ENCODE measurements at places on chromosomes 6 and 20. TPM values are rescaled to one million over a fixed set of nuclear protein-coding genes. Genes with fewer than 3 reads are reported as not detected.

- DNase-seq, result no peak
Observed at GRCh38 chr6:106620931-106621672, 8.2 kb downstream of the RTN4IP1 start.

IMPG1 gene
- not detected for total RNA-seq

GRCh38 chr6:16555550-16555949 is 205.7 kb downstream of the ATXN1 start:
- H3K4me1 ChIP-seq, result no peaks in the 10 kb centered on the region
- no peak for DNase-seq
- no peaks in the 10 kb centered on the region for H3K36me3 ChIP-seq
- H3K27me3 ChIP-seq, result no peaks in the 10 kb centered on the region

DNA sequence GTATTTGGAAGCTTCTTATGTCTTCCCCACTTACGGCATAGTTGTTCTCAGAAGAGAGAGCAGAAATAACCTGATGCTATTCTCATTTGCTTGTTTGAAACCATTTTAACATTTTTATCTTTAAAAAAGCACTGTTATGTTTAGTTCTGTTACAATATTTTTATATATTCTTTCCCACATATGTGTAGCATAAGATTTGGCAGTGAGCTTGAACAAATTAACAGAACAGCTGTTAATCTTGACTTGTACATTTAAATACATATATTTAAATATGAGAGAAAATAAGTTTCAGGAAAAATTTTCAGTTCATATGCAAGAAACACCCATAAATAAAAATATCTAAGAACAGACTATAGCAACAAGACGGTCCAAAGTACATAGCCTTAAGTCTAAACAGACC is 431.7 kb upstream of the IRAK1BP1 start:
- H3K4me1 ChIP-seq, result no peaks in the 10 kb centered on the region
- no peaks in the 10 kb centered on the region for H3K36me3 ChIP-seq
- no peak overlapping the region for H3K27ac ChIP-seq
- DNase-seq, result no peak

POPDC3 gene
- total RNA-seq, result not detected

DNA sequence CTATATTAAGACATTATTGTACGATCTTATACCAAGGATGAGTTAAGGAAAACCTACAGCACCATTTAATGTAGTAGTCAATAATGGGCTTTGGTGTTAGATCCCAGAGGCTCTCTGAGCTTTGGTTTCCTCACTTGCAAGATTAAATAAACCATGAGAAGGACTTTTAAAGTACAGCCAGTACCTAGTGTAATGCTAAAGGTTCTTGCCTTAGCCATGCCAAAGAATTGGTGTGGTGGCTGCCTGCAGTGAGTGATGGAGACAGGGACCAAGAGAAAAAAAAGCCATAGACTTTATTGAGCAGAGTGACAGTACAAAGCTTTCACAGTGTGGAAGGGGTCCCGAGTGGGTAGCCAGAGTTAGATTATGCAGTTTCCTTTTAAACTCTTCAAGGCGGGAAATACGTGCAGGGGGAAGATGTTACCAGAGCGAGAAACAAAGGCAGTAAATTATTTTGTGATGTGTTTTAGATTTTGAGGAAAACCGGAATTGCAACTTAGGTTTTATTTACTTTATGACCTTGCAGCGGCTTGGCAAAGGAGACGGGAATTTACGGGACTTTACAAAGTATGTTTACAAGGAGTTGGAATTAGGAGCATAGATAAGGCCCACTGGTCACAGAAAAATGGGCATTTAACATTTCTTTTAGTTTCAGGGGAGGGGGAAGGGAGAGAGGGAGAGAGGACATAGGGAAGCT is 100.4 kb downstream of the MYO6 start:
- DNase-seq, result no peak
- H3K27ac ChIP-seq, result no peak overlapping the region
- H3K4me1 ChIP-seq, result no peaks in the 10 kb centered on the region
- no peaks in the 10 kb centered on the region for H3K27me3 ChIP-seq
- H3K4me3 ChIP-seq, result no peak overlapping the region

DNA sequence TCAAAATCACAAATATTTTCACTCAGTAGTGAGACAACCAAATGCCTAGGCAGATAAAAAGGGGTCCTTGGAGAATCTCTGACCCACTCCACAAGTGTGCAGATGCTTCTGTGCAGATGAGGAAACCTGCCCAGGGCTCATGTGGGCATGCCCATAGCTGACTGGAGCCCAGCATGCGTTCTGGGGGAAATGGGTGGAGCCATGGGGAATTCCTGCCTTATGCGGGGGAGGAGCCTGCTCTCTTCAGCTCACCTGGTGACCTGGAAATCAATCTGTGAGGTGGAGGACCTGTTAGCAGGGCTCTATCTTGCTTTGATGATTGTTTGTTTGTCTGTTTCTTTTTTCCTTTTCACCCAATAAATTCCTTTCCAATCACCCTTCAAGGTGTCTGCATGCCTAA is 23.4 kb upstream of the PLN start:
- H3K27ac ChIP-seq, result no peak overlapping the region
- H3K27me3 ChIP-seq, result no peaks in the 10 kb centered on the region
- peaks cover 7% of the 10 kb centered on the region for H3K4me1 ChIP-seq
- H3K4me3 ChIP-seq, result no peak overlapping the region
- H3K36me3 ChIP-seq, result no peaks in the 10 kb centered on the region
- DNase-seq, result no peak

INSM1 gene
- not detected for total RNA-seq

DNA sequence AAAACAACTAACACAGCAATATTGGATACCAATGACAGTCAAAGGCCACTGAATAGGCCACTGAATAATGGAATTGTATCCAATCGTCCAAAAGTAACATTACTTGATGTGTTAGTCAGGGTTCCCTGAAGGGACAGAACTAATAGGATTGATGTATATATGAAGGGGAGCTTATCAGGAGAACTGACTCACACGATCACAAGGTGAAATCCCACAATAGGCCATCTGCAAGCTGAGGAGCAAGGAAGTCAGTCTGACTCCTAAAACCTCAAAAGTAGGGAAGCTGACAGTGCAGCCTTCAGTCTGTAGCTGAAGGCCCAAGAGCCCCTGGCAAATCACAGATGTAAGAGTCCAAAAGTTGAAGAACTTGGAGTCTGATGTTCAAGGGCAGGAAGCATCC is 571.4 kb downstream of the PRKN start:
- H3K27ac ChIP-seq, result no peak overlapping the region
- no peaks in the 10 kb centered on the region for H3K36me3 ChIP-seq
- no peaks in the 10 kb centered on the region for H3K4me1 ChIP-seq
- H3K4me3 ChIP-seq, result no peak overlapping the region

DNA sequence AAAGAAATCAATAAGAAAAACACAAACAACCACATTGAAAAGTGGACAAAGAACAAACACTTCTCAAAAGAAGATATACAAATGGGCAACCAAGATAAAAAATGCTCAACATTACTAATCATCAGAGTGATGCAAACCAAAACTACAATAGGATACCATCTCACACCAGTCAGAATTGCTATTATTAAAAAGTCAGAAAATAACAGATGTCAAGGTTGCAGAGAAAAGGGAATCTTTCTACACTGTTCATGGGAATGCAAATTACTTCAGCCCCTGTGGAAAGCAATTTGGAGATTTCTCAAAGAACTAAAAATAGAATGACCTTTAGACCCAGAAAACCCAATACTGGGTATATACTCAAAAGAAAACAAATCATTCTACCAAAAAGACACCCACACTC is 29.8 kb downstream of the KIF6 start:
- no peaks in the 10 kb centered on the region for H3K4me1 ChIP-seq
- no peaks in the 10 kb centered on the region for H3K27me3 ChIP-seq
- no peaks in the 10 kb centered on the region for H3K36me3 ChIP-seq
- H3K27ac ChIP-seq, result no peak overlapping the region
- H3K4me3 ChIP-seq, result no peak overlapping the region

DNA sequence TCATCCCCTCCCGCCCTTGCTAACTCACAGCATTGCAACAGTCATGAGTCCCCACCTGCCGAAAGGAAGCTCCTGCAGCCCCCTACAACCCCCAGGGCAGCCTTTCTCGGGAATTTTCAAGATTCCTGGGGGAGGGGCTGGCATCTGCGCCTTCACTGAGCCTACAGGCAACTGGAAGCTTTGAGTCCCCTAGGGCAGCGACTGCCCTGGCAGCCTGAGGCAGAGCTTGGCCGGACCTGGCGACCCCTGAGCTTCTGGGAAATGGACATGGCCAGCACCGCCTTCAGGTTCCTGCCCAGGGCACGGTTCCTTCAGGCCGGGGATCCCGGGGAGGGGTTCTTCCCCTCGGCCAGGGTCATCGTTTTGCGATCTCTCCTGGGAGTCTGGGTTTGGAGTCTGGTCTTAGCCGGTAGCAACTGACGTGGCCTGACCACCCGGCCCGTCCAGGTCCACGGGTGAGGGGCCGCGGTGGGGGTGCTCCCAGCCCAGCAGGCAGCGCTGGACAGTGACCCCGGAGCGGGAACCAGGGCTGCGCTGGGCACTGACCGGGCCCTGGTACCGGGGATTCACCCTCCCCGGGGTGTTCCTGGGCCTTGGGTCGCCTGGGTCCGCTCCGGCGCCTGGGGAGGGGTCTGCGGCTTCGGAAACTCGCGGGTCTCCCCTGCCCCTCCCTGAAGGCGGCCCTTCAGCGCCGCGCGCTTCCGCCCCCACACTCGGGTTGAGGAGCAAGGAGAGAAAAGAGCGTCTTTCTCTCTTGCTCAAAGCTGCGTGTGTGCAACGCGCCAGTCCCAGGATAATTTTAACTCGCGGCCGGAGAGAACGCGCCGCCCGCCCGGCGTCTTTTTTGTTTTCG is 593 bp upstream of the COL9A3 start:
- H3K36me3 ChIP-seq, result peaks cover 6% of the 10 kb centered on the region
- H3K4me1 ChIP-seq, result no peaks in the 10 kb centered on the region
- no peak overlapping the region for H3K4me3 ChIP-seq
- no peaks in the 10 kb centered on the region for H3K27me3 ChIP-seq
- no peak overlapping the region for H3K27ac ChIP-seq

DNA sequence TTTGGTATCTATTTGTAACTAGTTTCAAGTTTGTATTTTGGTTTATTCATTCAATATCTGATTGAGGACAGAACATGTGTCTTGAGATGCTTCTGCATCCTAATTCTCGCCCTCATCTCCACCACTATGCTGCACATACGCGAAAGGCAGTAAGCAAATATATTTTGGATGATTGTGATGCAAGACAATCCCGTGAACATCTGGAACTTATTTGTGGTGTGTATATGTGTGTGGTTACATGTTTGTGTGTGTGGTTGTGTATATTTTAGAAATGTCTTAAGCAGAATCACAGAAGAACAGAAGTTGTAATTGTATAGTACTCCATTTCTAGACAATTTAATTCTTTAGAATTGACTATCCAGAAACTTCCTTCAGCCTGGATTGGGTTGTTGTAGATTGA is 35.1 kb upstream of the RNF144B start:
- no peak overlapping the region for H3K4me3 ChIP-seq
- DNase-seq, result no peak
- H3K27ac ChIP-seq, result no peak overlapping the region
- H3K27me3 ChIP-seq, result no peaks in the 10 kb centered on the region
- no peaks in the 10 kb centered on the region for H3K36me3 ChIP-seq

DNA sequence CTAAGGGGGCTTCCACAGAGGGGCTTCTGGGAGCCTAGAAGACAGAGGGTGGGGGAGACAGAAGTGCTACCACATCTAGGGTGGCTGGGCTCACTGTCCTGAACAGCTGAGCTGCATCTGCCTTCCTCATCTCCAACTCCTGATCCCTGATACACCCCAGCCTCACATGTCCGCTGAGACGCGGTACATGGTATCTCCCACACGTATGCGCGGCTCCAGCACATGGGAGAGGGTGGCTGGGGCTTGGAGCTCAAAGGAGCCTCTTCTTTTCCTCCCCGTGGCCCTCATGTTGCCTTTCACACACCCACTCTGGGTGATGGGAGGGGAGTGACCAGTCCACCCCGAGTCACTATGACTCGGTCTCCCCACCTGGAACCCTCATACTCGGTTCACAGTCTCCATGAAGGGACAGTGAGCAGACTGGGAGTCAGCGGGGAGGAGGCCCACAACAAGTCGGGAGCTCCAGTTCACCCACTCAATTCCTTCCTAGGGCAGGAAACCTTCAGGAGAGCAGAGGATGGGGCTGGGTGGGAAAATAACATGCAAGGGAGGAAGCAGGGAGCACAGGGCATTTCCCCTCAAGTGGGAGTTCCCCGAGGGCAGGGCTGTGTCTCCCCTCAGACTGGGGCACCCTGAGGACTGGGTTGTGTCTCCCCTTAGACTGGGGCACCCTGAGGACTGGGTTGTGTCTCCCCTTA is 61.7 kb downstream of the MRPL14 start:
- DNase-seq, result no peak
- peak overlapping the region; percentile 52 for H3K27ac ChIP-seq
- H3K27me3 ChIP-seq, result no peaks in the 10 kb centered on the region
- no peaks in the 10 kb centered on the region for H3K36me3 ChIP-seq
- no peaks in the 10 kb centered on the region for H3K4me1 ChIP-seq

- no peaks in the 10 kb centered on the region for H3K27me3 ChIP-seq
- no peak for DNase-seq
- H3K36me3 ChIP-seq, result peaks cover 43% of the 10 kb centered on the region
Observed at GRCh38 chr20:63562461-63563224, 8.7 kb downstream of the FNDC11 start.

LAMA4 gene
- total RNA-seq, result 4.1 TPM

- DNase-seq, result no peak
- H3K36me3 ChIP-seq, result no peaks in the 10 kb centered on the region
- H3K27me3 ChIP-seq, result no peaks in the 10 kb centered on the region
- no peak overlapping the region for H3K27ac ChIP-seq
- no peaks in the 10 kb centered on the region for H3K4me1 ChIP-seq
Observed at GRCh38 chr6:157632821-157633220, 190.2 kb upstream of the SNX9 start.

DSP gene
- 66.1 TPM for total RNA-seq

DNA sequence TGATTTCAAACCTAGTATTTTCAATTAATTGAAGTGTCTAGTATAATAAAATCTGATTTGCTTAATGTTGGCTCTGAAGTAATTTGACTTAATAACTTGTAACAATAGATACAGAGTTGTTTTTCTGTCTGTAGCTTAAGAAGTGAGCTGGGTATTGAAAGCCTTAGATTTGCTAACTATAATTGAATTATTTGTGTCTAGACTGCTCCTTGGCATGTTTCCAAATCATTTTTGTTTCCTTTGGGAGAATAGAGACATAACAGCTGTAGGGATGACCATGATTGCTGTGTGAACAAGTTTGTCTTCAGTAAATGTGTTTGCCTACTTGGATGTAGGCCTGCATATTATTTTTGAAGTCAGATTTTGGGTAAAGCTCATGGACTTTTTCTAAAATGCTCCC is 115.4 kb downstream of the SCAF8 start:
- no peak overlapping the region for H3K4me3 ChIP-seq
- H3K4me1 ChIP-seq, result no peaks in the 10 kb centered on the region
- no peak overlapping the region for H3K27ac ChIP-seq
- H3K27me3 ChIP-seq, result no peaks in the 10 kb centered on the region
- H3K36me3 ChIP-seq, result no peaks in the 10 kb centered on the region

RFX6 gene
- not detected for total RNA-seq

GRCh38 chr6:5412017-5412416 is 150.7 kb downstream of the FARS2 start:
- no peak for DNase-seq
- no peak overlapping the region for H3K27ac ChIP-seq
- no peak overlapping the region for H3K4me3 ChIP-seq
- no peaks in the 10 kb centered on the region for H3K4me1 ChIP-seq

VSTM2L gene
- 0.56 TPM for total RNA-seq

TRIM15 gene
- 1.7 TPM for total RNA-seq

FAXC gene
- not detected for total RNA-seq

- H3K27ac ChIP-seq, result no peak overlapping the region
- H3K36me3 ChIP-seq, result no peaks in the 10 kb centered on the region
- DNase-seq, result no peak
- no peaks in the 10 kb centered on the region for H3K4me1 ChIP-seq
- H3K4me3 ChIP-seq, result no peak overlapping the region
Observed at GRCh38 chr6:79435746-79436145, 101.5 kb downstream of the LCA5 start.
